ENCODE measurements at places on chromosomes 12 and 14. TPM values are rescaled to one million over a fixed set of nuclear protein-coding genes. Genes with fewer than 3 reads are reported as not detected.

TAS2R8 gene
- not detected for total RNA-seq

- no peak for DNase-seq
Measured at GRCh38 chr12:10182354-10183049, 3.7 kb downstream of the TMEM52B start.

GMPR2 gene
- 46.1 TPM for total RNA-seq

- DNase-seq = no peak
Measured at GRCh38 chr14:97878727-97879126, 1081.5 kb downstream of the VRK1 start.

CHD8 gene
- 41.0 TPM for total RNA-seq

Data from SJSA1 (cell line).